ENCODE measurements at places on chromosomes 16 and 17.

GRCh38 chr16:49701789-49702494, 154.0 kb downstream of the ZNF423 start:
- no peak for DNase-seq

- no peak for DNase-seq
These were observed 77.2 kb downstream of the RTN4RL1 start for GRCh38 chr17:1947743-1948516.

- DNase-seq = no peak
These were observed 205.9 kb downstream of the HS3ST3A1 start for GRCh38 chr17:13395862-13396261.

DNA sequence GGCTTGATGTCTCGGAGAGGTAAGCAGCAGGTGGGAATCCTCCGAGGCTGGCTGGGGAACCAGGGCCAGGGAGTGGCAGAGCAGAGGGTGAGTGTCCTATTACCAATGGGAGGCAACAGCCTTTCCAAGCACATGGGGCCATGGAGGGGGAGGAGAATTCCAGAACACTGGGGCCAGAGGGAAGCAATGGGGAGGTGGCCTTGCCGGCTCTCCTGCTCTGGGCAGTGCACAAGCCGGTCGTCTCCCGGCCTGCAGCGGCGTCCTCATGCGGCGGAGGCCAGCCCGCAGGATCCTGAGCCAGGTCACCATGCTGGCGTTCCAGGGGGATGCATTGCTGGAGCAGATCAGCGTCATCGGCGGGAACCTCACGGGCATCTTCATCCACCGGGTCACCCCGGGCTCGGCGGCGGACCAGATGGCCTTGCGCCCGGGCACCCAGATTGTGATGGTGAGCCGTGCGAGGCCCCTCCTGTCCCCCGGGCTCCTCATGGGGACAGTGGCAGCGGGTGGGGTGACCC, 21.9 kb downstream of the SGSH start:
- no peak for DNase-seq

GRCh38 chr16:50302472-50303005, 36.2 kb downstream of the ADCY7 start:
- DNase-seq = no peak

DNA sequence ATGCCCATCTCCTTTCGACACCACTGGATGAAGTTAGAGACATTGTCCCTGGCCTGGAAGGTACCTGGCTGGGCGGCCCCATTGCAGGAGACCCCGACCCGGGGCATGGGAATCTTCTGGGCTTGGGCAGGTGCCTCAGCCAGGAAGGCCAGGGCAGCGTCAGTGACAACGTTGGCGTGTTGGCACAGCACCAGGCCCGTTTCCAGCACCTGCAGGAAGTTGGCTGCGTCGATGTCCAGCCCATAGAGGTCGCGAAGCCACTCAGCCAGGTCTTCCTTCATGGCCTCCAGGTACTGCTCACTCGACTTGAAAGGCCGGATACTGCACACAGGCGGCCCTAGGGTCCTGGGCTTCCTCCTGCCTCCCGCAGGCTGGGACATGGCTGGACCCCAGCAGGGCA, 568 bp downstream of the GAS2L2 start:
- DNase-seq = no peak

- DNase-seq = peak; percentile 35
These were observed 6.8 kb downstream of the KIFC3 start for GRCh38 chr16:57795431-57795878.

DNA sequence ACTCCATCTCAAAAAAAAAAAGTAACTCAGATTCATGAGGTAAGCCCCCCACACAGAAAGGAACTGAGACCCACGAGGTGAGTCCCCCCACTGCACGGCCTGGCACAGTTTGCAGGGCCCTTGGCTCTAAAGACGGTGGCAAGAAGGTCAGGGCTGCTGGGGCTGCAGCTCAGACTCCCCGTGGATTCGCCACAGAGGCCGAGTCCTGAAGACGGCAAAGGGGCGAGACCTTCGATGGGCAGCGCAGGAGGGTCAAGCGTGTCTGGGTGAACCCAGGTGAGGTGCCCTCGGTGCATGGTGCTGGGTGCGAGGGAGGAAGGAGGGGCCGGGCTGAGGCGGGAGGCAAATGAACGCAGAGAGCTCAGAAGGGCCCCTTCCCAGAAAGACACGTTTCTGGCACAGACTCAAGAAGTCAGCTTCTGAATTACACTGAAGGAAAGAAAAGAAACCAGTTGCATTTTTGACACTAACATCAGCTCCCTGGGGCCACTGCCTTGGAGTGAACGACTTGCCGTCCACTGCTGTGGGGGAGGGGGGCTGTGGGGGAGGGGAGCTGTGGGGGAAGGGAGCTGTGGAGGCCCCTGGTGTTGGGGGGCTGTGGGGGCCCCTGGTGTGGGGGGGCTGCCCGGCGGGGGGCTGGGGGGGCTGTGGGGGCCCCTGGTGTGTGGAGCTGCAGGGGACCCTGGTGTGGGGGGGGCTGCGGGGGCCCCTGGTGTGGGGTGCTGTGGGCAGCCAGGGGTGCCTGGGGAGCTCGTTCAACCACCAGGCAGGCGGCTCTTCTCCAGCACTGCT, 69.8 kb upstream of the METRNL start:
- no peak for DNase-seq

DNA sequence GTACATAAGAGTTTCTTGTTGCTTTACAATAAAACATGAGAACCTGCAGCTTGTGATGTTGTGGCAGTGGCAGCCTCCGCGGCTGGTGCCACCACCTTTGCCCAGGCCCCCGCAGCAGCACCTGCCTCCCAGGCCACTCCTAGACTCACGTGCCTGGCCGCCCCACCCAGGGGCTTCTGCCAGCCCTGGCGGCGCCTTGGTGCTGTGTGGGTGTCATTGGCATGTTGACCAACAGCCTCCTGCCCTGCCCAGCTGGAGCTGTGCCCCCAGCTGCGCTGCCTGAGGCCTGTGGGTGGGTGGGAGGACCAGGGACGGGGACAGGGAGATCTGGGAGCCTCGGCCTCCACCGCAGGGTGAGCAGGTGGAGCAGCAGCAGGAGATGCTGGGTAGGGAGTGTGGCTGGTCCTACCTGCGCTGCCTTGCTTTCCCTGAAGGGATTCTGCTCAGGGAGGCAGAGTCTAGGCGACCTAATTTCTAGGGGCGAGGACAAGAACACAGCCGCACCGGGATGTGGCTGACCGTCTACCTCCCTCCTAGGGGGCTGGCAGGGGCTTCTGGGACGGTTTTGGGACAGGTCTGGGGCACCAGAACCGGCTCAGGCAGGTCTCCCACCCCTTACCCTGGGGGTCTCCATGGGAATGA, 428 bp upstream of the DNASE1L2 start:
- DNase-seq = no peak

DNA sequence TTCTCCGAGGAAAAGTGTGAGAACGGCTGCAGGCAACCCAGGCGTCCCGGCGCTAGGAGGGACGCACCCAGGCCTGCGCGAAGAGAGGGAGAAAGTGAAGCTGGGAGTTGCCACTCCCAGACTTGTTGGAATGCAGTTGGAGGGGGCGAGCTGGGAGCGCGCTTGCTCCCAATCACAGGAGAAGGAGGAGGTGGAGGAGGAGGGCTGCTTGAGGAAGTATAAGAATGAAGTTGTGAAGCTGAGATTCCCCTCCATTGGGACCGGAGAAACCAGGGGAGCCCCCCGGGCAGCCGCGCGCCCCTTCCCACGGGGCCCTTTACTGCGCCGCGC, at the start of gene ERBB2:
Gene ERBB2, plus strand, starts transcription at position 247 of the 330 bp plus-strand sequence. CDS start 175 bp downstream, outside the sequence.
- DNase-seq = no peak

DNA sequence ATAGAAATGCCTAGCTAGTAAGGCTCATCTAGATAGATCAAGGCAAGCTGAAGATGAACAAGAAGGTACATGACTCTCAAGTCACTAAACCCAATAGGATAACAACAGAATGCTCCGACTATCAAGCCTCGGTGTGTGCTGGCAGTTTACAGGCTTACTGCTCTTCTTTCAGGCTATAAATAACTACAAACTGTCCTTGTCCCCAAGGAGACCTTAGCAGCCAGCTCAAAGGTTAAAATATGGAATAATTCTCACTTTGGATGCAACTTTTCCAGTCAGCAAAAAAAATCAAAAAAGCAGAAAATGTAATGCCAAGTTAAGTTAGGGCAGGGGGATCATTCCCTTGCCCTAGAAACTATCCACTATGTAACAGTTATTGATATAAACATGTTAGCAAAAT, 44.6 kb downstream of the SPOP start:
- DNase-seq = no peak

- no peak for DNase-seq
These were observed 253.7 kb downstream of the TOX3 start for GRCh38 chr16:52293204-52293603.
